ENCODE measurements at places on chromosomes 16 and 17. TPM values are rescaled to one million over a fixed set of nuclear protein-coding genes. Genes with fewer than 3 reads are reported as not detected.

DNA sequence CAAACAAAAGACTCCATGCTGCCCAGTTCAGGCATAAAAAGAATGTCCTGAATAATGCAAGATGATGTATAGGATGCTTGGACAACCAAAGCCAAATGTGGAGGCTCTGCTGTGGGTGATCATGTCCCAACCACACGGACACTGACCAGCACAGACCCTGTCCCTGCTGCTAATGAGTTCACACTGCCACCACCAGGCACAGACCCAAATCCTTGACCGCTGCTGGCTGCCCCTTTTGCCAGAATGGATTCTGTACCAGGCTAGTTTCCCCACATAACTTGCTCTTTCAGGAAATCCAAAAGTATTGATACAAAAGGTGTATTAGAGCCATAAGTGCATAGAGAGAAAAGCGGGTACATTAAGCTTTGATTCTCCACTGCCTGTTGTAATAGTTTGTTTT is 60.9 kb downstream of the XYLT1 start:
- DNase-seq, result peak; percentile 69

DNA sequence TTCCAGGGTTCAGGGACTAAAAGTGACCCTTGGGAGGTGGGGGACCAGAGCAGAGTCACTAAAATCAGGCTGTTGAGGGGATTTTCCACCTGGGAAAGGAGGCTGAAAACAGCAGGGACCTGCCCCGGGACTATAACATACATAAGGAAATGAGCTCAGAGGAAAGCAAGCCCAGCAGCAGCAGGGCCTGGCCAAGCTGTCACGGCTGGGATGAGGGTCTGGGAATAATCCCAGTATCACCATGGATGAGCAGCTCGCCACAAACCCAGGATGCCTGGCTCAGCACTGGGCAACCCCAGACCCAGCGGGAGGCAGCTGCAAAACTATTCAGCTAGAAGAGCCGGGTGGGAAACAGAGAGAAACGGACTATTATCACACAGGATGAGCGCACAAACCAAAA is 72.4 kb downstream of the RPH3AL start:
- no peak for DNase-seq

DNA sequence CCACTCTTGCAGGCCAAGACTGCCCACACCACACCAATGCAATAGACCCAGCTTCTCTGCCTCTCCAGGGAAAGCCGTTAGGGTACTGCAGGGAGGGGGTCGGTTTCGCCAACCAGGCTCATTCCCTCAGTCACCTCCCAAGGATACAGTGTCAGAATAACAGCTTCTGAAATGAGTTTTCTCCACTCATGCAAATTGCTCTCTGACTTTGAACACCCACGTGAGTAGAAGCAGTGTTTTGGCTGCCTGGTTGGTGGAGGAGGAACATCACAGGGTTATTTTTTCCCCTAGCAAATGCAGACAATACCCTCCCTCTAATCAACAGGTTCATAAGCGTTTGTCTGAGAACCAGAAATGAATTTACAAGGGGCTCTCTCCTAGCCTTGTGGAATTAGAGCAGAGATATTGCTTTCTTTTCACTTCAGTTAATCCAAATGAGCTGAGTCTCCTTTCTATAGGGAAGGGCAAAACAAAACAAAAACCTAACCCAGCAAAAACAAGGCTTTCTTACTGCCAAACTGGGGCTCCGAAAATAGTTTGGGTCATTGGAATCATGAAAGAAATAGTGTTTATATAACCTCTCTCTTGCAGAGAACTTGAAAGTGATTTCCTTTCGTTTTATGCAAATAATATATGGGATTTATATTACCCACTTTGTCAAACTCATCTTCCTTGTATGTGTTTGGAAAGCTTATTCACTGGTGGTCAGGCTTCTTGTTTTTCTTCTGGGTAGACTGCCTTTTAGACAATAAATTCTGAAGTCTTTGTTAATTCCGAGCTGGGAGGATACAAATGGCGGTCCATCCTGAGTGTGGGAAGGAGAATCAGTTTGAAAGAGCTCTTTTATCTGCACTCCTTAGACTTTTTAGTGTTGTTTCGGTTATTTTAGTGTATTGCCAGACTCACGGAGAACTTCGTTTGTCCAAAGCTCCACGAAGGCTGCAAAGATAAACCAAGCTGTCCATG is 229.9 kb downstream of the MSI2 start:
- no peak for DNase-seq

Gene C17orf78
- not detected for total RNA-seq

DNA sequence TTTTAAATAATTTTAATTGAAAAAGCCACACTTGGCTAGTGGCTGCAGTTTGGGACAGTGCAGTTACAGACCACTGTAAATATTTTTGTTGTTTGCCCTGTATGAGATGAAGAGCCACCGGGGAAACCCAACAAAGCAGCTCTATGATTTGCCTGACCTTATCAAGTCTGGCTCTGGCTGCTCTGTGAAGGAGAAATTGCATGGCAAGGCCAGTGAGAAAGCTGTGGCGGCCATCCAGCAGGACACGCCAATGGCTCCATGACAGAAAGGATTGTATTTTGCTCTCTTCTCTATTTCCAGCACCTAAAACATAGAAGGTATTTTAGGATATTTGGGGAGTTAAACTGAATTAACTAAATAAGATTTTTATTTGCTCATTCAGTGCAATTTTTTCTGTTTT is 330.0 kb upstream of the DYNLRB2 start:
- peak; percentile 49 for DNase-seq

- peak; percentile 60 for DNase-seq
Observed at GRCh38 chr17:49576088-49576916, 631 bp downstream of the NXPH3 start.

- DNase-seq, result no peak
Observed at GRCh38 chr17:17723354-17724261, 42.4 kb downstream of the RAI1 start.

Gene CLDN9
- 3.7 TPM for total RNA-seq

Gene PYDC1
- 8.2 TPM for total RNA-seq

Gene KRTAP2-1
- not detected for total RNA-seq

Gene TPSG1
- total RNA-seq, result not detected

Gene VAMP2
- total RNA-seq, result 477 TPM

Gene TBKBP1
- total RNA-seq, result 37.3 TPM

DNA sequence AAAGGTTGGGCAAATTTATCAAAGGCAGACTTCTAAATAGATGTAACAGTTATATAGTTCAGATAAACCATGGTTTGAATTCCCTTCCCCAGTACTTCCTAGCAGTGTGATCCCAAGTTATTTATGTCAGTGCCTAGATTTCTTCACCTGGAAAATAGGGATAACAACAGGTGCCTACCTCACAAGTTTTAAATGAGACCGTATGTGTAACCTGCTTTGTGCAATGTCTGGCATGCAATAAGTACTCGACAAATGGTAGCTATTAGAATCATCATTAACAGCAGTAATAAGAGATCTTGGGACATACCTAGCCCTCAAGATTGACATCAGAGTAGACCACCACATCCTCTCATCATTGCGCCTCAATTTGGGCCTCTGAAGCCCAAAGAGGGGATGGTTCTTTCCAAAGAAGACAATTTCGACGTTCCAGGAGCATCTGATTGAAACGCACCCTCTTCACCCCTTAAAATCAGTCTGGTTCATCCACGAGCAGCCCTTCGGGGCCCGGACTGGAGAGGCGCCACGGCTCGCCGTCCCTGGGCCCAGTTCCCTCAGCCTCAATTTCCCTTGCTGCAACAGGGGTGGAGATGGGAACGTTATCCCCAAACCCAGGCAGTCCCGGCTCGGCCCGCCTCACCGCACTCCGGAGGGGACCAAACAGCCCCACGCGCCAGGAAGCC is 541 bp downstream of the ACACA start:
- no peak for DNase-seq

DNA sequence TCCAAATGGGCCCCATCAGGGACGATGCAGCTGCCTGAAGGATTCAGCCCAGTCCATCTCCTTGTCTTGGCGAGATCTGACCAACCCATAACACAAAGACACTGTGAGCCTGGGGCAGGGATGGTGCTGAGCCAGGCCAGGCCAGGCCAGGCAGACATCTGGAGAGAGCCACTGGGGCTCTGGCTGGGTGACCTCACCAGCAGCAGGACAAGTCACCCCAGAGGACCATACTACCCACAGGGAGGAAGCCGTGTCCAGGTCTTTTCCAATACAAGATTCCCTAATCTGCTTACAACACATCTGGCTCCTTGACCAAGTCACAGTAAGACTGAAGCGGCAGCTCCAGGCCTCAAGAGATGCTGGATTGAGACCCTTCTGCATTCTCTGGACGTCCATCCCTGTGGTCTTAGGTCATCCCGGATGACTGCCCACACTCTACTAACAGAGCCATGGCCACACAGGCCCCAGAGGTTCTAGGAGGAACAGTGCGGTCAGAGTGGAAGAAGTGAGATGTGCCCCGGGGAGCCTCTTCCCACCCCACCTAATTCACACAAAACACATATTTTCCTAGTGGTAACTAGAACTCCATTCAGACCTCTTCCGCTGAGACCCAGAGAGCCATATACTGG is 81.8 kb upstream of the RCVRN start:
- no peak for DNase-seq

DNA sequence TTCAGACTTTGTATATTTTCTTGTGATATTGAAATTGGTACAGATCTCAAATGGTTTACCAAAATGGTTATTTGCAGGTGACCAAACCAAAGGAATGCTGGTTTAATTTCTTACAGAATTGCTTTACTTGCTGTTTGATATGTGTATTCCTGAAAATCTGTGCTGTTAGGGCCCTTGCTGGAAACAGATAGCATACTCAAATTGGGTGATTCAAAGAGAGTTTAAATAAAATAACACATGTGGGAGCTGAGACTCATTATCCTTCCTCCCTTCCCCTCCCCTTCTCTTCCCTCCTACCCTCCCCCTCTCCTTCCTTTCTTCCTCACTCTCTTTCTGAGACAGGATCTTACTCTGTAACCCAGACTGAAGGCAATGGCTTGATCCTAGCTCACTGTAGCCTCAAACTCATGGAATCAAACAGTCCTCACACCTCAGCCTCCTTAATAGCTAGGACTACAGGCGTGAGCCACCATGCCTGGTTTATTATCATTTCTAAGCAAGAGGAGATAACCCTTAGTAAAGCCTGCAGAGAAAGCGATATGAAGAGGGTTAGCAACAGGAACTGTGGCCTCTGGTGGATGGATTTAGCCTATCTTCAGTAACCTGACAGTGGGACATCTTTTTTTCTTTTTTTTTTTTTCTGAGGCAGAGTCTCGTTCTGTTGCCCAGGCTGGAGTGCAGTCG is 141.9 kb downstream of the BCAS3 start:
- no peak for DNase-seq

GRCh38 chr16:67077871-67078270 is 31.9 kb upstream of the PHAF1 start:
- no peak for DNase-seq

GRCh38 chr17:40699853-40700252 is 3.7 kb downstream of the KRT24 start:
- DNase-seq, result no peak

GRCh38 chr16:28495795-28496749 is 1.6 kb downstream of the APOBR start:
- DNase-seq, result no peak

GRCh38 chr16:77009453-77009852 is 181.5 kb upstream of the MON1B start:
- DNase-seq, result no peak

DNA sequence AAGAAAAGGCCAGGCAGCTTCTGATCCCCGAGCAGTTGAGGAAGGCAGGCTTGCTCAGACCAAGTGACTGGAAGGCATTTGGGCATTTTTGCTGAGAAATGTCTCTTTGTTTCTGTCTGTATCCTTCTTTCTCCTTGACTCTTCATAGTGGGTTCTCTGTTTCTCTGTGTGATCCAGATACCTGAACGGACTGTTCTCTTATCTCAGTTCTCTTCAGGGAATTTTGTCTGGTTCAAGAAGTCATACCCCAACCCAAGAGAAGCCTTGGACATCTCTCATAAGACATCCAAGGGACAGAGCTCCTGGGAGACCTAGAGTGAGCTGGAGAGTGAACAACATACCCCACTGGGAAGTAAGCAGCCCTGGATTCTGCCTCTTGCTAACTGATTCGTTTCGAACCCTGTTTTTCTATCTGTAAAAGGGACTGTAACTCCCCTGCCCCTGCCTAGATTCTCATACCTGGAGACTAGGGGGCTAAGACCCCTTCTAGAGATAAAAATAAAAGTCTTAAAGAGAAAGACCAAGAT is 541 bp downstream of the CCL3 start:
- DNase-seq, result no peak

Gene ZNF213
- total RNA-seq, result 17.5 TPM

Gene CHST6
- total RNA-seq, result 16.9 TPM

Gene SLC16A5
- total RNA-seq, result 0.95 TPM

Gene GFAP
- 5,556 TPM for total RNA-seq

GRCh38 chr16:83923581-83924365 is 24.9 kb downstream of the MLYCD start:
- no peak for DNase-seq

- no peak for DNase-seq
Observed at GRCh38 chr17:50060951-50061712, 5.2 kb downstream of the ITGA3 start.

Gene LPO
- total RNA-seq, result not detected

GRCh38 chr17:43740541-43740940 is 18.1 kb downstream of the SOST start:
- no peak for DNase-seq

Gene KRTAP4-4
- not detected for total RNA-seq

Gene MPO
- total RNA-seq, result 3.1 TPM

Gene CFAP52
- 3.6 TPM for total RNA-seq

Gene KRTAP2-2
- not detected for total RNA-seq

Gene OR4D1
- total RNA-seq, result 0.25 TPM

Gene NOMO2
- 149 TPM for total RNA-seq

- peak; percentile 77 for DNase-seq
Observed at GRCh38 chr17:77214743-77215142, 74.0 kb downstream of the SEC14L1 start.

DNA sequence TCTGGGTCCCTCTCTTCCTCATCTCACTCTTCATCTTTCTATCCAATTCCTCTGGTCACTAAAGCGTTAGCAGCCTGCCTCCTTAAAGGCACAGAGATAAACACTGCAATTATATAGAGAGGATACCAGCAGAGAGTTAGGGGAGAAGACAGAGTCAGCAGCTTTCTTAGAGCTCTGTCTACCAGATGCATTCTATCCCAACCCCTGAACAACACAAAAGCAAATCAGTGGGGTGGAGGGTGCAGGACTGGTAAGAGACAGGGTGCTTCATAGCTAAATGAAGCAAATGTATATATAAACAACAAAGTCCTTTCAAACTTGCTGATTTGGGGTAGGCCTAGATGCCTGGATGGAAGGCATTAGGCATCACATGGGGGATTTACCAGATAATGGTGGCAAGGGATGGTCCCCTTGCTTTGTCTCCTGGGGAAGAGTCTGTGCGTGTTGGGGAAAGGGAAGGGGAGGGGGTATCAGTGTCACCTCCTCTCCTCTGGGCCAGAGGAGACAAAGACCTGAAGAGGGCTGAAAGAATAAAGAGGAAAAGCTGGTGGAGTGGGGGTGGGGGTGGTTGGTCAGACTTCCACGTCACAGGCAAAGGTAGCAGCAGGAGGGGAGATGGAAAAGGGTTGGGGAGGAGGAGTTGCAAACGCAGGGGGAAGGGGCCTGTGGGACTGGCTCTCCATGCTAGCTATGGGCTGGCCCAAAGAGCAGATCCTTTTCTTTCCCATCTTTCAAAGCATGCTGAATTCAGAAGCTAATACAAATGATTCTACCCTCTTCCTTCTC is 12.0 kb downstream of the HOXB4 start:
- DNase-seq, result no peak

Gene P2RX5
- total RNA-seq, result 17.9 TPM

All from dorsolateral prefrontal cortex (tissue), 122 donors.